ENCODE measurements at places on chromosomes 3 and 15.

- no peak for DNase-seq
Observed at GRCh38 chr15:59644756-59645155, 12.6 kb downstream of the GTF2A2 start.

GRCh38 chr15:77346245-77347036 is 73.5 kb downstream of the PEAK1 start:
- no peak for DNase-seq

DNA sequence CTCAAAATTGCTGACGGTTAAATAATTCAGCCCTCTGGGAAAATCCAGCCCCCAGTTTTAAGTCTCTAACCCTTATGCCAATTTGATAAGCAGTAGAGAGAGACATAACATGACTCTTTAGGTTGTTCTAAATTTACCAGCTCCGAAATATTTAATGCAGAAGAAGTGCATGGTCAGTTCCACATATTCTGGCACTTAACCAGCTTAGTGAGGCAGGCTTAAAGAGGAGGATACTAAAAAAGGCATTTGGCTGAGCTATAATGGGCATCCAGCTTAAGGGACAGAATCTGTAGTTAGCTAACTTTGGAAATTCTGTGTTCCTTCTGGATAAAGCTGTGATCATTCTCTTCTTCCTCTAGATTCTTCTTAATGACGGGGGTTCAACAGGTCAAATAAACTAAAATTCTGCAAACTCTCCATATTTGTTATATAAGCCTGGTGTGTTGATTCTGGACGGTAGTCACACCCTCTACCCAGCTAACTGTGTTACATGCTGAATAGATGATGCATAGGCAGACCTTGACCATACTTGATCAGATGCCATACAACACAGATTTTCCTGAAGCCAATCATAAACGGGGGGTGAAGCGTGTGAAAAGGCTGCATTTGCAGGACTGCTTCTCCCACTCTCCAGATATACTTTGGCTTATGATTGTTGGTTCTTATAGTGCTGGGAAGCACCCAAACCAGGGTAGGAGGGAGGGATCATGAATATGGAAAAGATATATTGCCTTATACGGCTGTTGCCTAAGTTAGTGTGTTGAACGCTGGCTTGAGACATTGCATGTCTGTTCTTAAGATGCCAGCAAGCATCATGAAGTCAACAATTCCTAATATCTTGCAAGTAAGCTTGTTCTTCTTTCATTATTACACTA is 118.4 kb downstream of the FGF12 start:
- no peak for DNase-seq

DNA sequence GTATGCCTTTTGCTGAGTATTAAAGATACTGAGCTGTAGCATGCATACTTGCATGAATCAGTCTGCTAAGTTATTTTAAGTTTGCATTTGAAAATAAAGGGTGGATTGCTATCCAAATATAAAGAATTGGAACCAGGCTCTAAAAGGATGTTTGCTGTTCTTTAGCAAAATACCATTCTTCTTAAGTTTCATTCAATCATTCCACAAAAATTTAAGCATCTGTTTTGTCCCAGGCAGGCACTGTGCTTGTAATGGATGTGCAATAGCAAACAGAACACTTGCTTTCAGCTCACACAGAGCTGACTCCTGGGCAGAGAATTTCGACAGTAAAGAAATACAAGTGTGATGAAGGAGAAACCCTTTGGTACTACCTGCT is 151.1 kb downstream of the PGPEP1L start:
- no peak for DNase-seq

DNA sequence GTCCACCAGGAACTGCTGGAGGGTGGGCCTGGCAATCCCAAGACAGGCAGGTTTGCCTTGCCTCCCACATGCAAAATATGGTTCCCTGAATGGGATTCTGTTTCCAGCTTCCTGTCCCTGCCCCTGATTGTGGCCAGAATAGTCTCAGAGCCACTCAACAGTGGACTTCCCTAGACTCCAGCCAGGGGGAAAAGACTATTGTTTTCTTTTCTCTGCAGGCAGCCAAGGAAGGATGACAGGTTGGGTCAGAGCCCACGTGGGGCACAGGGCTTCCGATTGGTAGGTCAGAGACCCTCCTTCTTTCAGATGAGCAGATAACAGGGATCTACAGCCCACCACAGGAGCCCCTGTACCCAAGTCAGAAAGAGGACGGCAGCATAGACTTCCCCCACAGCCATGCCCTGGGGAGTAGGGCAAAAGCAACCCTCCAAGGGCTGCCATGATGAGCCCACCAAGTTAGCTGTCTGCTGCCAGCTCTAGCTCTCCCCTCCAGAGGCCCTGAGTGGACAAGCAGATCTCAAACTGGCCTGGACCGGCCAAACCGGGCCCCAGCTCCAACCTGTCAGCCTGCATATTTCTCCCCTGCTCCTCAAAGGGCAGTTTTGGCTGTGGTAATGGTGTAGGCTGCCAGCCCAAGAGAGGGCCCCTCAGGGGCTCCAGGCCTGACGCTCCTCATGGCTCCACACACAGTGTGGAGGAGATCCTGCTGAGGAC is 6.4 kb downstream of the TLR9 start:
- no peak for DNase-seq

DNA sequence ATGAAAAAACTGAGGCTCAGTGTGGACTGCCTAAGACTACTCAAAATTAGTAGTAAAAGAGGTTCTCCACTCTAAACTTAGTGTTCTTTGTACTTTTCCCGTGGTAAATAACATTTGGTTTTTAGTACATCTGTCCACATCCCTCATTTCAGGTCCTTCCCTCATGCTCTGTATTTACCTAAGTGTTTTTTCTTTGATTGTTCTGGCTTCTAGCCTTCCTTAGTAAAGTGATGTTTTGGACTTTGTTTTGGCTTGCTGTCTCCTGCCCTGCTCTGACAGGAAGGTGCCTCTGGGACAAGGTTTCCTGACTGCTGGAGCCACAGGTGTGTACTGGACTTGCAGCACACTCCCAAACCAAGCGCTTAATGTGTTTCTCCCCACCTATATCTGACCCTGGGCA is 29.9 kb upstream of the ALDH1A2 start:
- no peak for DNase-seq

DNA sequence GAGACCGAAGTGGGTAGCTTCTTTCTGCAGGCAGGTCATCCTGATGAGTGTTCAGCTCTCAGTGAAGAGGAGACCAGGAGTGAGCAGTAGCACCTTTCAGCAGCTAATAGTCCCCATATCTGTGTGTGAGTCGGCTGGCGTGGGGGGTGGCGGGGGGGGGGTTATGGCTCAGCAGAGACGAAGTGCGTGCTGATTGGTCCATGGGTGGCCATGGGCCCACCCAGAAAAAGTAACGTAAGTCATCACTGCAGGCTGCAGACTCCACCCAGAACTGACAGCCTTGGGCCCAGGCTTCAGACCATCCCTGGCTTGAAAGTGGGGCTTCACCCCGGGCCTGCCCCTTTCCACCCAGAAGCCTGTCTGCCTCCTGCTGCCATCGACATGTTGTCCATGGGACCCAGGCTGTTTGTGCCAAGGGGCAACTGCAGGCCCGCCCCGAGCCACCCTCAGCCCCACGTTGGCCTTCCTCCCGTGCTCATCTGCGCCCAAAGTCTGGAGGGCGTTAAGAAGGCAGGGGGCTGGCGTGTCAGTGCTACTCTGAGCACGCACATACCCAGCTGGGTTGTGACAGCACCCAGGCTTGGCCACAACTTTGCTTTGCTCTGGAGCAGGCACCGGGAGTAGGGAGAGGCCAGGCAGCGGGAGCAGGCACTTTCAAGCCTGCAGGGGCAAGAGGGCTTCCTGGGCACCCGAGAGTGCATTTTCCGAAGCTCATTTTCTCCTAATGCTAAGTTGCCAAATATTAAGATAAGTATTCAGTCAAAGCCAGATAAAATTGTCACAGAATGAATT is 511.7 kb upstream of the CDIN1 start:
- no peak for DNase-seq

DNA sequence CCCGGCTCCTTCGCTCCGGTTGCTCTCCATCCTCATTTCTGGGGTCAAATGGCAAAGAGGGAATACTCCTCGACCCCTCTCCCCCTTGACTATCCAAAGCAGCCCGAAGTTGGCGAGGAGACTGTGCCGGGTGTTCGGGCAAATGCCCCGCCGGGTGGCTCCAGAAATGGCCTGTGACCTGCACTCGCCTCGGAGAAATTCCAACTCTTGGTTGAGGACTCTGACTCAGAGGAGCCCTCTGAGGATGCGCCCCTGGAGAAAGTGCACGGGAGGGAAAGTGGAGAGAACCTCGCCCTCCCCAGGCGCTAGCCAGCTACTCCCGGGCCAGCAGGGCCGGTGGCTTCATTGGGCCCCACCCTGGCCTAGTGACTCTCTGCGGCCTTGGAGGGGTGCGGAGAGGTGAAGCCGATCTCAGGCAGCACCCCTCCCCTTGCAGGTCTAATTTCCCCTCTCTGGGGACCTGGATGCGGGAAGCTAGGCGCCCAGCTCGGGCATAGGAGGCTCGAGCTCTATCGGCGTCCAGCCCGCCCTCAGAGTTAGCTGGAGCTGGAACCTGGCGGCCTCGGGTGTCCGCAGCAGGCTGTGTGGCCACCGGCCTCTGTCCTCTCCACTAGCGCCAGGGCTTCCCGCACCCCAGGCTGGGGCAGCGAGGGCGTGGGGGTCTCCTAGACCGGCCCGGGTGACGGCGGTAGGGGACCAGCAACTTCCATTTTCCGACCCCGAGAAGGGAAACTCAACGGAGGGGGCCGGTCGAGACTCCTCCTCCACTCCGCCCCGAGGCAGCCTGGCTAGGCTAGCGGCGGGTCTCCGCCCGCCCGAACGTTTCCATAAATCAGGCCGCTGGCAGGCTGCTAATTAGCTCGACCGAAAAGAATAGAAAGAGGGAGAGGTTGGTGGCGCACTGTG is 29.4 kb downstream of the NR2F2 start:
- no peak for DNase-seq

DNA sequence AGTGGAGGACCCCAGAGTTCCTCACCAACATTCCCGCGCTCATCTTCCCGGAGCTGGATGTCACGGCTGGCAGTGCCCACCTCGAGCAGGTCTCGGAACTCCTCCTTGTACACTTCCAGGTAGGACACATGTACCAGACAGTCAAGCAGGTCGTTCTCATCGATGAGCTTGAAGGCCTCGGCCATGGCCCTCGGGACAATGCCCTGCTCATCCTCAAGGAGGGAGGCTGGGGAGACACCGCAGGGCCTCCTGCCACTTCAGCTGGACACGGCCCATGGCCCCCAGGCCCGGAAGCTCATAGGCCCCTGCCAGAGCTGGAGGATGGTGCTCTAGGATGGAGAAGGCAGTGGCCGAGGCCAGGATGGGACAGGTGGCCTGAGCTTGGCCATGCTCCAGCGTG is 5.6 kb downstream of the KIF7 start:
- no peak for DNase-seq
